ENCODE measurements at places on chromosomes 5 and 9.

DNA sequence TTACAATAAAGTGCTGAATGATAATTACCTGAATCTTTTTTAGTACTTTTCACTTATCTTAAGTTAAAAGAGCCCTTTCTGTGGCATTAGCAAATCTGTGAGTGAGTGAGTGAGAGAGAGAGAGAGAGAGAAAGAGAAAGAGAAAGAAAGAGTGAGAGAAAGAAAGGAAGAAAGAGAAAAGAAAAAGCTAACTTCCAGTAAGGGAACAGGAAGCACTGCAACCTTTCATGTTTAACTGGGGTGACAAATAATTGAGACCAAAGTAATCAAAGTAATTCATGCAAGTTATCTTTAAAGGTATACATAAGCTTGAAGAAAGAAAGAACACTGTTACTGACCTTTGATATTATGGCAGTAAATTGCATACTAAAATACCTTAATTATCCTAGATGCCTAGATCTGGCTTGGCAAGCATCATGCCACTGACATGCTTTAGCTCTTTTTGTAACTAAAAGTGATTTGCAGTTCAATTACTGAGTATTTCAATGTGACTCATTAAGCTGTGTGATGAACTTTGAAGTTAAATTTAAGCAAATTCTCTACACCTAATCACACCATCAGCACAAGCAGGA is 21.7 kb downstream of the FEM1C start:
- no peak for DNase-seq

DNA sequence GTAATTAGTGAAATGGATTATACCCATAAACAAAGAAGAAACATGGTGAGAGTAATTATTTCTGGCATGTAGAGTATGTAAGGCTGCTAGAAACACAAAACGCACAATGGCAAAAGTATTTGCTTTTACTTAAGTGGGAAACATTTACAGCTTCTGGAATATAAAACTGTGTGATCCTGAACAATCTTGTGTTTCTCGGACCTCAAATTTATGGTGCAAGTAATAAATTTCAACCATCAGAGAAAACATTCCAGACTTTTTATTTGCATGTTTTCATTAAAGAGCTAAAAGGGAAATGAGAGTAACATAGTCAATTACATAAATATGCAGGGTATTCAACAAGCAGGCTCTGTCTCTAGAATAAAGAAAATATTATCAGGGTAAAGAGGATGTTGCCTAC is 17.2 kb upstream of the PRR16 start:
- no peak for DNase-seq

DNA sequence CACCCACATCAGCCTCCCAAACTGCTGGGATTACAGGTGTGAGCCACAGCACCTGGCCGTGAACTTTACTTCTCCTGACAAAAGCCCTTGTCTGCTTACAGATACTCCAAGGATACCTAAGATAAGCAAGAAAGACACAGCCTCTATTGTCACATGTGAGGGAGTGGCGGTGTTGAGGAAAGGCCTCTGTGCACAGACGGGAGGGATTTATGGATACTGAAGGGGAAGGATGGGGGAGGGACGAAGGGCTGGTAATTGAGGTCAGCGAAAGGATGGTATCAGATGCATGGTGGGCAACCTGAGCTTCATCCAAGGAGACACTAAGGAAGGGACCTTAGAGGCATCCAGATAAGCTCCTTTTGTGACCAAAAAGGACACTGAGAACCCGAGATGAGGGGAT is 66.7 kb upstream of the CKMT2 start:
- DNase-seq = no peak

- no peak for DNase-seq
These were observed 615.1 kb downstream of the TLE1 start for GRCh38 chr9:81074221-81074620.

GRCh38 chr5:13866792-13867191 is 77.7 kb downstream of the DNAH5 start:
- no peak for DNase-seq

- DNase-seq = no peak
These were observed 34.0 kb upstream of the RXRA start for GRCh38 chr9:134291961-134292871.

- no peak for DNase-seq
These were observed 291.1 kb upstream of the ZNF608 start for GRCh38 chr5:125037530-125037929.

DNA sequence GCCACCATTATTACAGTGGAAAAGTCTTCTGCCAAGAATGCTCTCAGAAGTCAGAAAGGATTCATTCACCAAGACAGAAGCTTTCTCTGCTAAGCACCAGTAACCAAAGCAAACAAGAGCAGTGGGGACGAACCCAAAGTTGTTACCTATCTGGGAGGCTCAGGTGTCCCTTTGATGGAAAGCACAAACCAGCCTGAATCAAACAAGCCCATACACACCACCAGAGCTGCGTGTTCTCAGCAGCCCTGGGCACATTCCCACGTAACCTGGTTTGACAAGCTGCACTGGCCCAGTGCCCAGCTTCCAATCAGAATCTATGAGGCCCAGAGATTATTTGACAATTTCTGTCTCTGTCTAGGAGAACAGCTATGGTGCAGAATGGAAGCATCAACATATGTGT is 252.6 kb downstream of the ACTL7B start:
- DNase-seq = no peak
